ENCODE measurements at places on chromosomes 4 and X.

DNA sequence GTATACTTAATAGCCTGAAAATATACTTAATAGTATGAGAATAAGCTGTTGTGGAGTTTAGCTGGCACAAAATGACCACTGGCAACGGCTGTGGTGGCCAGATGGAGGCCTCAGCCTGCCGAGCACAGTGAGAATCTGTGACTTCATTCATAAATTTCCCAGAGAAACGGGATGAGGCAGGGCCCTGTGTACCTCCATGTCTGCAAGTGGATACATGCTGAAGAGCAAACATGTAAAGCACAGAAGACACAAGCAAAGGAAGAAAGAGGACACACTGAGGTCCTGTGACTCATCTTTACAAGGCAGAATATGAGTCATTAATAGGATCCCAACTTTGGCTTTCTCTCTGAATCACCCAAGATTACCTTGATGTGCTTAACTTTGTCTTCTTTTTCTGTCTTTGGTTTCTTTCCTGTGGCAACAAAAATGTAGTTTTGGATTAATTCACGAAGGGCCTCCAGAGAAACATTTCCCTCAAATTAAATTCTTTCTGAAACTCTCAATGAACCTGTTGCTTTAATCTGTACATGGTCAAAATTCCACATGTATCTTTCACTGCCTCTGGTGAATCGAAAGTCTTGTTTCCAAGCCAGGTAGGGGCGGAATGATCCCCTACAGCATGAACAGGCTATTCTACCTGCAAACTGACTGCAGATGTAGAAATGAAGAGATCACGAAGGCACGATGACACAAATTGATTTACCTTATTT lies 56.4 kb downstream of the IRF2 start:
- no peak overlapping the region for H3K27ac ChIP-seq
- H3K4me3 ChIP-seq = no peak overlapping the region
- H3K36me3 ChIP-seq = no peaks in the 10 kb centered on the region
- DNase-seq = no peak

DNA sequence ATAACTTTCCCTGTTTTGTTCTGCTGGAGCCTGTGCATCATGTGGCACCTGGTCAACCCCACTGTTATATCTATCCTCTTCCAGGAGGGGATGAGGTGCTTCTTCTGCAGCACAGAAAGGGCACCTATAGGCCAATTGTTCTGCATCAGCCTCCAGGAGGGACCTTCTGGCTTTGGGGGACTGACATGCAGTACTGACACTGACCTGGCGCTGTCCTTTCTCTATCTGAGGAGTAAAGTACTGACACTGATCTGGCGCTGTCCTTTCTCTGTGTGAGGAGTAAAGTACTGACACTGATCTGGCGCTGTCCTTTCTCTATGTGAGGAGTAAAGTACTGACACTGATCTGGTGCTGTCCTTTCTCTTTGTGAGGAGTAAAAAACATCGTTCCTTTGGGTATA lies 498.4 kb downstream of the PACRGL start:
- no peak overlapping the region for H3K4me3 ChIP-seq
- no peaks in the 10 kb centered on the region for H3K27me3 ChIP-seq
- no peaks in the 10 kb centered on the region for H3K36me3 ChIP-seq
- no peak overlapping the region for H3K27ac ChIP-seq

- H3K4me3 ChIP-seq = no peak overlapping the region
- H3K27ac ChIP-seq = no peak overlapping the region
- H3K27me3 ChIP-seq = no peaks in the 10 kb centered on the region
These were observed 366.5 kb downstream of the CXXC4 start for GRCh38 chr4:104128031-104128849.

DNA sequence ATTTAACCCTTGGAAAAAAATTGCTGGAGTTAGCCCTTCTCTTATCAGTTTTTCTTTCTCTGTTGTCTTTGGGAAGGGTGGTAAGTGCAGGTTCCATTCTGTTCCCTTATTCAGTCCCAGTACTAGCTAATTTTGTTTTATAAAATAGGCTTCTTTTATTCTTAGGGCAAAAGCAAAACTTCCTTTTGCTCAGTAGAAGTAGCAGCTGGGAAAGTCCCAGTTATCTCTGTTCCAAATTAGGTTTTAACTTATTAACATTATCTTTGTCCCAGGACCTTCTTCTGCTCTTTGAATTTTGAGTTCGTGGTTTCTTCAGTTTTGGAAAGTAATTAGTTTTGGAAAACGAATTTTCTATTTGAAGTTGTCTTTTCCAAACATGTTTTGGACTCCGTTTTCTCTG lies 61.1 kb downstream of the BANK1 start:
- no peaks in the 10 kb centered on the region for H3K27me3 ChIP-seq
- H3K4me1 ChIP-seq = no peaks in the 10 kb centered on the region
- no peak overlapping the region for H3K4me3 ChIP-seq
- no peak for DNase-seq
- no peak overlapping the region for H3K27ac ChIP-seq
- no peaks in the 10 kb centered on the region for H3K36me3 ChIP-seq

- no peaks in the 10 kb centered on the region for H3K27me3 ChIP-seq
- no peak for DNase-seq
- no peaks in the 10 kb centered on the region for H3K36me3 ChIP-seq
- no peak overlapping the region for H3K4me3 ChIP-seq
- H3K4me1 ChIP-seq = no peaks in the 10 kb centered on the region
These were observed 84.0 kb downstream of the NAA11 start for GRCh38 chr4:79241846-79242245.

DNA sequence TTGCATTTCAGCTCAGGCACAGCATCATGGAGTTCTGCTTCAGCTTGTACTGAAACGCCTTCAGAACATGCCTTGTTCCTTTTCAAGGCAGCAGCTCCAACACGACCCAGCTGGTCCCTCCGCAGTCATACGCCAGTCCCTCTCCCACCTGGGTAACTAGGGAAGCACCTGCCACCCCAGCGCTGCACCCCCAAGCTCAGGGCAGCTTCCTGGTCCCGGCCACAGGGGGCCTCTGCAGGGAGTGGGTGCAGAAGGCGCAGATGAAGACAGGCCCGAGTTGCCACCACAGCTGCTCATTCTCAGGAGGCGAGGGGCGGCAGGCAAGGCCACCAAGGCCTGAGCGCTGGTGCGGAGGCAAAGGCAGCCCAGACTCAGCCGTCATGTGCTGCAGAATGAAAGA lies 21.8 kb downstream of the WDR1 start:
- peaks cover 28% of the 10 kb centered on the region for H3K4me1 ChIP-seq
- H3K27ac ChIP-seq = no peak overlapping the region
- no peaks in the 10 kb centered on the region for H3K27me3 ChIP-seq
